ENCODE measurements at places on chromosomes 6 and 20. TPM values are rescaled to one million over a fixed set of nuclear protein-coding genes. Genes with fewer than 3 reads are reported as not detected.

DNA sequence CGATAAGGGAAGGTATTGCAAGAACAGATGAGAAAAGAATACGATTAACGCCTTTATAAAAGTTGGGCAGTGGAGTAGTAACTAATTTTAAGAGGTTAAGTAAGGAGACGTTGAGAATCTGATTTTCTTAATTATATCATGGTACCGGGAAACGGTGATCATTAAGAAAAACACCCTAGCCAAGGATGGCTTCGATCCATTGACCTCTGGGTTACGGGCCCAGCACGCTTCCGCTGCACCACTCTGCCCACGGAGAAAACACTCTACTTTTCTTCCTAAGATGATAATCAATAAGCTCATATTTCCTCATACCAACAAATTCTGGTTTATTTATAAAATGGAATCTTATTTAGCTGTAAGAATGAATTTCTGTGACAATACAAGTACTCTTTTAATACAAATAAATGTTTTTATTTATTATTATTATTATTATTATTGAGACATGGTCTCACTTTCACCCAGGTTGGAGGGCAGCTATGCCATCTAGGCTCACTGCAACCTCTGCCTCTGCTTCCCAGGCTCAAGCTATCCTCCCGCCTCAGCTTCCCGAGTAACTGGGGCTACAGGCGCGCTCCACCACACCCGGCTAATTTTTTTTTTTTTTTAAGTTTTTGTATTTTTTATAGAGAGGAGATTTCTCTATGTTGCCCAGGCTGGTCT is 8.3 kb downstream of the POM121L2 start:
- no peak for DNase-seq

The RIPOR3 gene
- 1.6 TPM for total RNA-seq

DNA sequence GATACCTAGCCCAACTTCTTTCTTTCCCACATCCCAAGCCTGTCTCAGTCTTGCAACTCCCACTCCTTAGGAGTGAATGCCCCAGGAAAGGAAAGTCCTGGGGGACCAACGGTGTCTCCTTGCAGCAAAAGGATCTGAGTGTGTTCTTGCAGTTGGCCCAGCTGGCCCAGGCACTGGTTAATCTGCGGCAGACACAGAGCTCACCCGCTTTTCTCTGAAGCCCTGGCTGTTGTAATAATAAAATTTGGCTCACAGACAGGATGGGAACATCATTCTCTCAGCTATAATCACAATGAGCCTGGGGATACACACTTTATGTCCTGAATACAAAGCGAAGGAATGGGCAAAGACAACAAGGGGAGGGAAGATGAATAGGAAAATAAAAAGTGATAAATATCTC is 287.0 kb upstream of the PRND start:
- no peak for DNase-seq

The AHCY gene
- total RNA-seq, result 88.3 TPM

GRCh38 chr6:9614778-9615177 is 800.1 kb downstream of the TFAP2A start:
- no peak for DNase-seq

DNA sequence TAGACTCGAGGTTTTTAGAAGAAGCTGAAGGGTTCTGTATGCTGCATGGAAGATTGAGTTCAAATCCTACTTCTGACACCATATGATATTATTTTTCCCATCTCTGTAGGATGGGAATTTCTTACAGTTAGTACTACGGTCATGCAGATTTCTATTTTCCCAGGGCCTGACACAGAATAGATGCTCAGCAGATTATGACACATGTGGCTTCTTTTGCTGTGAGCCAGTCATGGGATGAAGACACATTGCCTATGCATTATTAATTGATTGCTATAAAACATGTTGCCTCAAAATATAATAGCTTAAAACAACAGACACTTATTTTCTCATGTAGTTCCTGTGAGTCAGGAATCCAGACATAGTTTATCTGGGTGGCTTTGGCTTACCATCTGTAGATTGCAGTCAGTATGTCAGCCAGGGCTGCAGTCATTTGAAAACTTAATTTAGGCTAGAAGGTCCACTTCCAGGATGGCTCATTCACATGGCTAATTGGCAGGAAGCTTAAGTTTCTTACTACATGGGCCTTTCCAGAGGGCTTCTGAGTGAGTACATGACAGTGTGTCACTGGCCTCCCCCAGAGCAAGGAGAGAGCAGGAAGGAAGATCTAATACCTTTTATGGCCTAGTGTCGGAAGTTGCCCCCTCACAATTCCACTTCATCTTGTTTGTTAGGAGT is 29.5 kb downstream of the TOP1 start:
- DNase-seq, result peak; percentile 68

The DAAM2 gene
- total RNA-seq, result 3.4 TPM

DNA sequence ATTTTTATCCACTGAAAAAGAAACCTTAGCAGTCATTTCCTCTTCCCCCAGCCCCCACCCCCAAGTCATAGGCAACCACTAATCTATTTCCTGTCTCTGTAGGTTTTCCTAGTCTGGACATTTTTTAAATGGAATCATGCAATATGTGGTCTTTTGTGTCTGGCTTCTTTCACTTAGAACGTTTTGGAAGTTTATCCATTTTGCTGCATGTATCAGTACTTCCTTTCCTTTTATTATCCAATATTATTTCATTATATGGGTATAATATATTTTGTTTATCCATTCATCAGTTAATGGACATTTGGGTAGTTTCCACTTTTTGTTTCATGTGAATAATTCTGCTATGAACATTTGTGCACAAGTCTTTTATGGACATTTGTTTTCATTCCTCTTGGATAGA is 99.3 kb upstream of the BMP5 start:
- no peak for DNase-seq

The SIRPA gene
- 18.3 TPM for total RNA-seq

The ASXL1 gene
- 85.9 TPM for total RNA-seq

GRCh38 chr6:19287928-19288327 is 549.2 kb upstream of the ID4 start:
- DNase-seq, result no peak

The HLA-DRA gene
- 0.45 TPM for total RNA-seq

DNA sequence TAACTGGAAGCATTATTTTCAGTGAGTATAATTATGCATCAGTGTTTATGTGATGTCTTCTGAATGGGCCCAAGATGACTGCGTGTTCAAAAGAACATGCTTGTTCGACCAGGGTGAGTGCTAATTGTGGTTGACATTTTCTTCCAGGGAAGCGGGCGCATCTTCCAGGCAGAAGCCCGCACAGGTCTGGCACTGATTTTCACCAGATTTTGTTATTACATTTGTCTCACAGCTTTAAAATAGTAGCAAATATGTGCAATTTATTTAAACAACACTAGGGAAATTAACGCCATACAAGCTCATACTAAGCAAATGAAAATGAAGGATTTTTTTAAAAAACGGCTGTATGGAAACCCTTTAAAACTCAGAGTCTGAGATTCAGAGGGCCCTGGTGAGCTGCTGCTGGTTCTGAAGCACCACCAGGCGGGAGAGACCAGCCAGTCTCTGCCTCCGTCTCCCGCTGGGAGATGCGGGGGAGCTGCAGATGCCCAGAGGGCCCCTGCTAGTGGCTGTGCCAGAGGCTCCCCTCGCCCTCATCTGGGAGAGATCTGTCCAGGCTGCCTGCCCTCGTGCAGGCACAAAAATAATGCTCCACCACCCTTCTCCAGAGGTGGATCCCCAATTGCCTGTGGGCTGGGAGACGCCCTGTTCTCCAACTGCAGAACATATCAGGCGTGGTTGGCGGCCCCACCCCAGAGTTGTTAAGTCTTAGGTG is 297.0 kb downstream of the TAF4 start:
- DNase-seq, result no peak

DNA sequence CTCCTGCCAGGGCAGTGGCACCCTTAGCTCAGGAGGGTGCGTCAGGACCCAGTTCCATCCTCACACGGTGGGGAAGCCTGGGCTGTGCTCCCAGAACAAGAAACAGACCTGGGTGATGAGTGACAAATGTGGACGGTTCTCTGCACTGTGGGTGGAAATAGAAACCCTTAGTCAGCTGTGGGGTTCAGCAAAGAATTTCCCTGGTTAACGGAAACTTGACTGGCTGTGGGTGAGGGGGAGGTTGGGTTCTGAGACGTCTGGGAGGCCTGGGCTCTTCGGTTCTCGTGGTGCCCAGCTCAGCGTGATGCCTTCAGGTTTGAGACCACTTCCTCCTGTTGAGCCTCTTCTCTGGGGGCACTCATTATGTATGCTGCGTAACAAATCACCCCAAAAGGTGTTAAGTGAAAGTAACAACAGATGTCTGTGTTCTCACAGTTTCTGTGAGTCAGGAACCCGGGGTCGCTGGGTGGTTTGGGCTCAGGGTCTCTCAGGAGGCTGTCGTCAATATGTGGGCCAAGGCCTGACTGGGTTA is 53.1 kb upstream of the FAM83D start:
- no peak for DNase-seq

- DNase-seq, result peak; percentile 15
These were observed 5.5 kb downstream of the REV3L start for GRCh38 chr6:111477481-111477938.

The DEFB132 gene
- total RNA-seq, result not detected

DNA sequence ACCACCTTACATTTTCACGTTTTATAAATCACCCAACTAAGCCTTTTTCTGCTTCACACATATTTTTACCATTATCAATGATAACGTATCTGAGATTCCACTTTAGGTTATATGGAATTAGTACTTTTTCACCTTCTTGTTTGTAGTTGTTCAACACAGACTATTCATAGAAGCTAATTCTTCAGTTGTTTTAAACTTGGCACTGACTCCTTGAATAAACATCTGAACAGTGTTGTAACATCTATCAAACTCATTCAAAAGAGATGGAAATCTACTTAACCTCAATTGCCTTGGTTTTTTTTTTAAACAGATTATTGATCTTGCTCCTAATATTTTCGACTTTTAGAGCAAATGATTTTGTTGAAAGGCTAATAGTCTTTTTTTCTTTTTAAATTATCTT is 34.2 kb downstream of the PTPRA start:
- peak; percentile 9 for DNase-seq

The SMOC2 gene
- not detected for total RNA-seq

The SLC17A4 gene
- not detected for total RNA-seq

The EFCAB8 gene
- total RNA-seq, result not detected

The SIRPB2 gene
- total RNA-seq, result not detected

- peak; percentile 12 for DNase-seq
These were observed 39.4 kb upstream of the ARMH2 start for GRCh38 chr6:24838081-24838480.

DNA sequence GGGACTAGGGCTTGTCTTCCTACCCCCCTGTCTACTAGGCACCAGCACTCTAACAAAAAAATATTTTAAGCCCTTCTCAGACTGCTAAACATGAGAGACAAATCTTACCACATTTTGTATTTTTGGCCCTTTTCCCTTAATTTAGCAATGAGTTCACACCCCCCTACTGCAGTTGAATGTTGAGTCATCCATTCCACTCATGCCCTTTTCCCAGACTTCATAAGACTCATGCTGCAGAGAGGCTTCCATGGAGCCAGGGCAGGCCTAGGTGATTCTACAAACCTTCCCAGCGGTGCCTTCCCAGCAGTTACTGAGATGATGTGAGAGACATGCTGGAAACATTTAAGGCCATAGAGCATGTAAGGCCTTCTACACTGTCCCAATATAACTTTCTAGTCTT is 53.9 kb downstream of the PXDC1 start:
- peak; percentile 95 for DNase-seq

DNA sequence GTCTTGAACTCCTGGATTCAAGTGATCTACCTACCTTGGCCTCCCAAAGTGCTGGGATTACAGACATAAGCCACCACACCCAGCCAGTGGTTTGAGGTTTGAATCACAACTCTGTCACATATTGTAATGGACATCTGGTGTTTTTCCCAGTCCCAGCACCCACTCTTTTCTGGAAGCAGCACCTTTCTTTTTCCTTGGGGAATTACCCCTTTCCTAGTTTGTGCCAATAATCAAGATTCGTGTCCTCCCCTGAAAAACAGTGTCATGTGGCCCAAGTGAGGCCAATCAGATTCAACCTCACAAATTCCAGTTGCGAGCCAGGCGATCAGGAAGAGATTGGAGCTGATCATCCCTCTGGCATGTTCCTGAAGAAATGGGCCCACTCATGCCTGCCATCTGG is 71.7 kb upstream of the SGK1 start:
- no peak for DNase-seq

The SYCP2L gene
- total RNA-seq, result not detected

The IRF4 gene
- not detected for total RNA-seq

- DNase-seq, result peak; percentile 88
These were observed 62.4 kb downstream of the ARID1B start for GRCh38 chr6:156839591-156840001.

The C4B gene
- 4.1 TPM for total RNA-seq

GRCh38 chr6:159852877-159853276 is 37.9 kb upstream of the MAS1 start:
- peak; percentile 39 for DNase-seq

- no peak for DNase-seq
These were observed 149.5 kb upstream of the SULF2 start for GRCh38 chr20:47934761-47935160.

- peak; percentile 39 for DNase-seq
These were observed 93.4 kb downstream of the ANKS1A start for GRCh38 chr6:34982424-34982852.

DNA sequence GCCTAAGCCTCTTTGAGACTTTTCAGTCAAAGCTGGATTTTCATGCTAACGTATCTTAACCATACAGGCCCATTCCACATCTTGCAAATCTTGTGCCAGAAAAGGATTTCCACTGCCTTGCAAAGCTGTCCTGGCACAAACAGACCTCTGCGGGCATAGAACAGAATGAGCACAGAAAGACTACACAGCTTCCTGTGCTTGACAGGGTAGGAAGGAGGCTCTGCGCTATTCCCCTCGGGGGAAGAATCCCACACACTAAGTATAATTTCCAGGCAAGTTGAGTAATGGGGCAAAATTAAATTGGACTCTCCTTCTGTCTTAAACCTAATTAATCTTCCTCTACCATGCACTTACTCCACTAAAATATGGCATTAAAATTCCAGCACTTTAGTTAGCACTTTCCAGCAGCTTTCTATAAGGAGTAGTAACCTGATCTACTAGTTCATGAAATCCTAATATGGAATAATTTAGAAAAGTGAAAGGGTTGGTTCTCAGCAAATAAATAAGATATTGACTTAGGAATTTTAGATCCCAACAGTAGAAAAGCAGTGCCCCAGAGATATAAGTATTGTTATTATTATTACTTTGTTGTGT is 532.1 kb upstream of the JAG1 start:
- DNase-seq, result no peak

The PSMB9 gene
- total RNA-seq, result 11.5 TPM

- DNase-seq, result peak; percentile 48
These were observed 432.6 kb downstream of the MMUT start for GRCh38 chr6:49030251-49031020.

DNA sequence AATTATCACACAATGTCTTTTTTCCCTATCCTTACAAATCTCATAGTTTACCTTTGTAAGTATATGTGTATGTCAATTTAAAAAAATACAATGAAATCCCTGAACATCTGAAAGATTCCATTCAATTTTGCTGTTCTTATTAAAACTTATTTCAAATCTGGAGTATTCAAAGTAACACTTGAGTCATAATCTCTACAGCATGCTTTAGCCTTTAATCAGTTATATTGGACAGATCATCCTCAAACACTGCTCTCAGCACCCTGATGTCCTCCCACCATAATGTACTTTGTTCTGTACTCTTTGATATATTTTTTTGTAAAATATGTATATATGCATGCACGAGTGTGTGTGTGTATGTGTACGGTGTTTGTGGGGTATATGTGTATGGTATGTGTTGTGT is 83.0 kb upstream of the RPS6KA2 start:
- no peak for DNase-seq

All from fibroblast of the aortic adventitia (primary cell).